CD4-positive, alpha-beta T cell treated with Interleukin-21 for 1 hour (primary cell): ENCODE measurements at places on chromosomes 16 and 17.

GRCh38 chr16:7548796-7549318 is 216.2 kb downstream of the RBFOX1 start:
- DNase-seq, result no peak

DNA sequence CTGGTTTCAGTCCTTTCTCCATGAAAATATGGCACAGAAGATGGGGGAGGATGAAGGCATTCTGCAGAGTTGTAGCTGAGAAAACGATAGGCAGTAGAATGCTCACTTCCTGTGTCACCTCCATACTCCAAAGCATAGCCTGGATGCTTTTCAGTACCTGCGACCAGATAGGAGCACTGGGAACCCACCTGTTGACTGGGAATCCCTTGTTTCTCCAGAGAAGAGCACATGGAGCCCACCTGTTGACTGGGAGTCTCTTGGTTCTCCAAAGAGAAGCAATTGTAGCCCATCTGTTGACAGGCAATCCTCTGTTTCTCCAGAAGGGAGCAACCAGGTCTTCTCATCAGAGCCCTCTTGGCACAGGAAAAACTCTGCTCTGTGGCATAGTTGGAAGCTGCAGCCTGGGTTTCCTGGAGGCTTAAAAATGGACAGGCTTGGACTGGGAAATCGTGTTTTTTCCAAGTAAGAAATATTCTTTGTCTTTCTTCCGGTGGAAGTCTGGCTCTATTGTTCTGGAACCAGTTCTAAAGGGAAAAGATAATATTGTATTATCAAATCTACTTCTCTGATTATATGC is 13.2 kb downstream of the TERF2IP start:
- no peak for DNase-seq

GRCh38 chr16:86823125-86823524 is 244.8 kb downstream of the FOXL1 start:
- no peak for DNase-seq

DNA sequence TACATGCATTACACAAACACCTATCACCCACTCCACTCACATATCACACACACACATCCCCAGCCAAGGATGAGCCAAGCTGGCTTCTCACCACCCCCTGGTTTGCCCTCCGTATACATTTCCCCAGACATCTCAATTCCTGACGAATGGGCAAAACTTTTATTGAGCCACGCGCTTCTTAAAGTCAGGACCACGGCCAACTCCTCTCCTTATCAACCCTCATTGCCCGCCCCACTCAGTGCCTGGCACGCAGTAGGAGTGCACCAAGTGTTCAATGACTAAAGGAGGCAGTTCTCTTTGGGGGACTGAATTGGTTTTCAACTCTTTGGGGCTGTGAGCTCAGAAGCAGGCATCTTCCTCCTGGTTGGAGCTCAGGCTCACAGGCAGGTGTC is 22.5 kb upstream of the C16orf78 start:
- DNase-seq, result no peak

- DNase-seq, result no peak
These were observed 30.2 kb downstream of the AATF start for GRCh38 chr17:36978810-36979564.

- no peak for DNase-seq
These were observed 22.5 kb upstream of the CHMP6 start for GRCh38 chr17:80969030-80969673.

- no peak for DNase-seq
These were observed 43.2 kb upstream of the PVALEF start for GRCh38 chr17:81121841-81122733.

- no peak for DNase-seq
These were observed 11.9 kb upstream of the FAAP100 start for GRCh38 chr17:81563861-81564586.

DNA sequence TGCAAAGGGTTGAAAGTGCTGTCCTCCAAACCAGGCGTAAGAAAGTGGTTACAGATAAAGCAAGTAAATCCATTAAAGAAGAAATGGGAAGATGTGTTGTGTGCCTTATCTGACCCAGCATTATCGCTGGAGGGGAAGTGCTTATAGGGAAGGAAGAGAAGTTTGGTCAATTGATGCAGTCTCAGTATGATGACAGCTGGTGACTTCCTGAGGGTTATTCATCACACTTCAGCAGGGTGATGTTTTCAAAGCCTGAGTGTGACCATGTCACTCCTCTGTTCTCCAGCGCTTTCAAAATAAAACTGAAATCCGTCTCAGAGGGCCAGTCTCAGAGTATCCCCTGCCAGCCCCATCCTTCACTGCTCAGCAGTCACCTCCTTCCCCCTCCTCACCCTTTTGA is 505.4 kb upstream of the RBFOX1 start:
- no peak for DNase-seq

DNA sequence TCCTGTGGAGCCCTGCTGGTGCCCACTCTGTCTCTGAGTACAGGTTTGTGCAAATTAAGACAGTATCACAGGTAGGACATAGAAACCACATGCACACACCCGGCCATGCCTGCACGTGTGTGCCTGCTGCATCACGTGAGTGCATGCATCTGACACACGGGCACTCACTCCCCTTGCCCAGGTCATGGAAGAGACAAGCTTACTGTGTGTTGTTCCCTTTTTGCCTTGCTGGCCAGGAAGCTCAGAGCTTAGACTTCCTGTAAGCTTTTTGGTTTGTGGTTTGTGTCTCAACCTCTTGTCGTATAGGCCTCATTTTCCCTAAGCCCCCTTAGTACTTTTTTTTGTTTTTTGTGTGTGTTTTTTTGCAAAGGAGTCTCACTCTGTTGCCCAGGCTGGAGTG is 25.0 kb downstream of the ZNF469 start:
- DNase-seq, result no peak

DNA sequence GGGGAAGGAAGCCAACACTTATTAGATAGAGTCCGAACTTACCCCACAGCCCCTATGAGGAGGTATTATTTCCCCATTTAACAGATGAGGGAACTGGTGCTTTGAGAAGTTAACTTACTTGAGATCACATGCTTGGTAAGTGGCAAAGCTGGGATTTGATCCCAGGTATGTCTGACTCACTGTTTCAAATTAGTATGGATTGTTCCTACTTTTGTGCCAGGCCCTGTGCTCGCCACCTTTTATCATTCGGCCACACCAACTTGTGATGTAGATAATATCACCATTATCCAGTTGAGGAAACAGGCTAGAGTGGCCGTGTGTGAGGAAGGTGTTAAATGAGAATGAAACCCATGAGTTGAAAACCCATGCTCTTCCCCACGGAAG is 10.7 kb downstream of the HIRIP3 start:
- no peak for DNase-seq

- no peak for DNase-seq
These were observed 44.1 kb downstream of the GRB7 start for GRCh38 chr17:39781861-39782213.
